ENCODE measurements at places on chromosomes 1 and 21.

DNA sequence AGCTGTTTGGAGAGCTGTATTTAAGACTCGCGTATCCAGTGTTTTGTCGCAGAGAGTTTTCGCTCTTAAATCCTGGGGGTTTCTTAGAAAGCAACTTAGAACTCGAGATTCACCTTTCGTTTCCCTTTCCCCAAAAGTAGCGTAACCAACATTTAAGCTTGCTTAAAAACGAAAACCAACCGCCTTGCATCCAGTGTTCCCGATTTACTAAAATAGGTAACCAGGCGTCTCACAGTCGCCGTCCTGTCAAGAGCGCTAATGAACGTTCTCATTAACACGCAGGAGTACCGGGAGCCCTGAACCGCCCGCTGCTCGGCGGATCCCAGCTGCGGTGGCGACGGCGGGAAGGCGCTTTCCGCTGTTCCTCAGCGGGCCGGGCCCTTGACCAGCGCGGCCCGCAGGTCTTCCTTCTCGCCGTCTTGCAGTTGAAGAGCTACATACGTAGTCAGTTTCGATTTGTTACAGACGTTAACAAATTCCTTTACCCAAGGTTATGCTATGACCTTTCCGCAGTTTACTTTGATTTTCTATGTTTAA, 1.9 kb downstream of the OLIG1 start:
- DNase-seq = no peak

- DNase-seq = no peak
Measured at GRCh38 chr1:169107603-169108208, 1.2 kb downstream of the ATP1B1 start.

GRCh38 chr1:117138561-117138960, 17.0 kb upstream of the TRIM45 start:
- no peak for DNase-seq

DNA sequence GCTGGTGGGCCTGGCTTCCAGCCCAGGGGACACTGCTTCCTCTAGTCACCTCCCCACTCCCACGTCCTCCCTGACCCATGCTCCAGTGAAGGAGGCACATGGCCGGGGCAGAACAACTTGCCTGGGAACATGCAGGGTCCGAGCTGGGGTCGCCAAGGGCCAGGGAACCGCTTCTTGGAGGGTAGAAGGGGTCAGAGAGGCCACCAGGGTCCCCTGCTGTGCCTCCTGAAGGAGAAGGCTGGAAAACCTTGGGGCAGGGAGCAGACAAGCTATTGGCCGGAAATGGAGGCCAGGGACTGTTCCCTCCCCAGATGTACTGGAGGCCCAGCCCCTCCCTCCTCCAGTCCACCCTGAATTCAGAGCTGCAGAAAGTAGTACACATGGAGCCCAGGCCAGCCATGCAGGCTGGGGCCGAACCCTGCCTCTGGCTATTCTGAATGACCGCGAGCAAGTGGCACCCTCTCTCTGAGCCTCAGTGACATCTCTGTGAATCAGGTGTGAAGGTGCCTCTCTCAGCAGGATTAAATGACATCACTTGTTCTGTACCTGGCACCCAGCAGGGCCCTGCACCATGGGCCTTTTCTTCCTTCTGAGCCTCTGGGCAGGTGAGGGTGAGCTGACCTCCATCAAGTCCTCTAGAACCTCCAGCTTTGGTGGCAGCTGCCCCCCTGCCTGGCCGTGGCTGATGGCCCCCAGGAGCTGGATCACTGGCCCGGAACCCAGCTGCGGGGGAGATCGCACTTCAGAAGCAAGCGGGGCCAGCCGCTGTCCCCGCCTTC, 15.7 kb downstream of the SPOCD1 start:
- no peak for DNase-seq

DNA sequence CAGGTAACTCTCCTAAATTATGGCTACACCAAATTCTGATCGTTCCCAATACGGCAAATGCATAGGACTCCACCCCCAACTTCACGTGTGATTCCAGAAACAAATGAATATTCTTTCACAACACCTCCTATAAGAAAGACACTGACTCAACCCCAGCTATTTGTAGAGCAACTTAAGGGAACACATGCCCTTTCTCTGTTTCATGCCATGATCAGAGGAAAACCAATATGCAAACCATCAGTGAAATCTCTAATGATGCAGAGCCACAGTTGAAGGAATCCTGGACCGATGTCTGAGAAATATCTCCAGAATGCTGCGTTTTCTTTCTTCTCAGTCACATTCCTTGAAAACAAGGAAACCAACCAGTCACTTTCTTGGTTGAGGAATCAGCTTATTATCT, 164.2 kb upstream of the PTBP2 start:
- DNase-seq = no peak

DNA sequence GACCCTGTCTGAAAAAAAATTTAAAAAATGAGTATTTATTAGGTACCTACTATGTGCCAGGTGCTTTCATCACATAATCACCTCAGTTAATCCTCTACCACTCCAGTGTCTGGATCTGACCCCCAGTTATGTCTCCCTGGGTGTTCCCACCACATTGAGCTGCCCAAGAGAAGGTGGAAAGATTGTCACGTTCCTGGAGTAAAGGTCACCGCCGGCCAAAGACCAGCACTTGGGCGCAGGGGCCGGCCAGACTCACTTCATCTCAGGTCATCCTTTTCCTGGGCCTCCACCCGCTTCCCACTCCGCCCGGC, 714 bp downstream of the PYCR2 start:
- DNase-seq = no peak

- no peak for DNase-seq
Measured at GRCh38 chr1:232105561-232105960, 479.0 kb downstream of the DISC1 start.

DNA sequence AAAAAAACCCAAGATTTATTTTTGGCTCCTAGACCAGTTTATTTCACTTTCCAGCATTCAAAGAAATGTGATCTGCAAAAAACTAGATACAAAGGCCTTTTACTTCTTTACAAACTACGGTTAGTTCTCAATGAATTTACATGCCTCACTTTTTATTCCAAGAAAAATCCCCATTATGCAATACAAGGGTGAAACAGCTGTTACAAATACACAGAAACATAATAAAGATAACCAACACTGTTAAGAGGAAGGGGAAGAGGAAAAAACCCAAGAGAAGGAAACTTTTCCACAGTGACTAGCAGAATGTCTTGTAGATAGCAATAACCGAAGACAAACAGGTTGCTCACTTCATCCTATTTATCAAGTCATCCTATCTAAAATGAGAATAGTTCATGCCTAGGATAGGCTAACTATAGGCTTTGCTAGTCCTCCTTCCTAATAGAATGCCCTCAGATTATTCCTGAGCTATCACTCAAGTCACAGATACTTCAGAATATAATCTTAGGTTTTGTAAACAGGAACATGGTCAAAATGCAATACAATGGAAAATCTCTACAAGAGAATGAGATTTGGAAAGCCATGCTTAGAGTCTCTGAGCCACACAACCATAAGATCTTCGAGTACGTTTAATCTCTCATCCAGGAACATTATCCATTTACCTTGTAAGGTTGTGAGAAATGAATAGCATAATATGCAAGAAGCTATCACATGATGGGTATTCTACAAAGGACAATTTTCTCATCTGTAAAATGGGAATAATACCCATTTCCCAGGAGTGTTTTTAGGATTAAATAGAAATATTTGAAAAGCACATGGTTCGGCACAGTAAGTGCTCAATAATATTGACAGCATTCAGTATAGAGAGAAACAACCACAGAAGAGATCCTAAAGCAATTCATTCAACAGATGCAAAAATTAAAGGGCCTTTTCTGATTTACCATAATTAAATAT, 5.4 kb downstream of the PNRC2 start:
- DNase-seq = no peak

DNA sequence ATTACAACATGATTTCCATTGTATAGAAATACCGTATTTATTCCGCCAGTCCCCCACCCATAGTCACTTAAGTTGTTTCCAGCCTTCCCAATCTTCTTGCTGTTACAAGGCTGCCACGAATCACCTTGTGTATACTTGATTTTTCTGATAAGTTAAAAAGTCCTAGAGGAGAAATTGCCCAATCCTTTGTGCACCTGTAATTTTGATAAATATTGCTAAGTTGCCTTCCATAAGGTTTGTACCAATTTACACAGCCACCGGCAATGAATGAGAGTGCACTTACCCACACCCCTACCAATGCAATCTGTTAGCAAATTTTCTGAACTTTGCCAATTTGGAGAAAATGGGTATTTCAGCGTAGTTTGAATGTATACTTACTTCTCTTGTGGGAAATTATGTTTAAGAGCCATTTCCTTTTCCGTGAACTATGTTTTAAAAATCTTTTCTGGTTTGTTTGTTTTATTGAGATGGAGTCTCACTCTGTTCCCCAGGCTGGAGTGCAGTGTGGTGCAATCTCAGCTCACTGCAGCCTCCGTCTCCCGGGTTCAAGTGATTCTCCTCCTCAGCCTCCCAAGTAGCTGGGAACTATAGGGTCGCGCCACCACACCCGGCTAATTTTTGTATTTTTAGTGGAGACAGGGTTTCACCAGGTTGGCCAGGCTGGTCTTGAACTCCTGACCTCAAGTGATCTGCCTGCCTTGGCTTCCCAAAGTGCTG, 87.4 kb downstream of the DHRS3 start:
- no peak for DNase-seq

DNA sequence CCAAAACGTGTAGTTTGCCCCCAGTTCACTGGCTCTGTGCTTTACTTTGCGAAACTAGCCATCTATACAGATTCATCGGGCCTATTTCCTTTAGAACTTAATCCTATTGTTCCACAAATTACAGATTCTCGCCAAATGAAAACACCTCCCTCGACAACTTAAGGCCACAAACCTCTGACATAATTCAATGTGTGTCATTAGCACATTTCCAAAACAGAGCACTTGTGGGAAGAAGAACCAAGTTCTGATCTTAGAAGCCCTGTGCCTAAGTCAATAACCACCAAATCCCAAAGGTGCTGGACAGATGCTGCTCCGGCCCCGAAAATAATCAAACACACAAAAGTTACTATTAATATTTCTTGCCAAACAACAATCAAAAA, 93.9 kb downstream of the SLC45A1 start:
- no peak for DNase-seq

- DNase-seq = no peak
Measured at GRCh38 chr21:45502600-45502999, 39.6 kb downstream of the SLC19A1 start.

All from NCI-H1694 treated with DMSO at 0.1 percent for 48 hours (cell line).